ENCODE measurements at places on chromosomes 5 and 9.
A peak's percentile ranks its signal among the peaks of the same experiment; 100 is the strongest.

DNA sequence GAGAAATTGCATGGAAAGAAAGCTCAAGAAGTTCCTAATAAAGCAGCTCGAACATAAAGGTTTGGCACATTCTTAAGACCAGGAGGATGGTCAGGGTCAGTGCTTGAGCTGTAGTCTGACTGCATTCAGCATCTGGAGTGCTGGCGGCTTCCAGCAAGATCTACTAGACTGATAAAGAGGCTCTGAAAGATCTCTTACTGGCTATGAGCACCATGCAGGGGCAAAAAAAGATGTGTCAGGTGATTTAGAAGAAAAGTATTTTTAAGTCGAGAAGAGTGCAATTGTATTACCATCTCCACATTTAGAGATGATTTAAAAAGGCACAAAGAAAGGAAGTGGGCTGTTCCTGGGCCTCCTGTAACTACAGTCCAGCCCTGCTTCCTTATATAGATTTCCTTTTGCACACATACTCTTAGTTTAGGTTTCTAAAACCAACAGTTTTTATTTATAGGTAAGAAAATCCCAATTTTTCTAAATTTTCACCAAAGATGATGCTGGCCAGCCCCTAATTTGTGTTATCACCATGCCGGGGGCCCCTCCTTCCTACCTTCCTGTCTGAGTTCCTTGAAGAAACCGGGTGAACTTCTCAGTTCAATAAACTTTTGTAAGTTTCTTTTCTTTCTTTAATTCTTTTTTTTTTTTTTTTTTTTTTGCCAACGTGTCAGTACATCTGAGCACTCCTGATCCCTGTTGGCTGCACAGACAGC is 65.9 kb upstream of the PLPP1 start:
- H3K4me1 ChIP-seq, result peaks cover 16% of the 10 kb centered on the region
- H3K4me3 ChIP-seq, result no peak overlapping the region
- no peaks in the 10 kb centered on the region for H3K36me3 ChIP-seq
- no peaks in the 10 kb centered on the region for H3K27me3 ChIP-seq
- peak overlapping the region; percentile 89 for H3K27ac ChIP-seq
- DNase-seq, result no peak

DNA sequence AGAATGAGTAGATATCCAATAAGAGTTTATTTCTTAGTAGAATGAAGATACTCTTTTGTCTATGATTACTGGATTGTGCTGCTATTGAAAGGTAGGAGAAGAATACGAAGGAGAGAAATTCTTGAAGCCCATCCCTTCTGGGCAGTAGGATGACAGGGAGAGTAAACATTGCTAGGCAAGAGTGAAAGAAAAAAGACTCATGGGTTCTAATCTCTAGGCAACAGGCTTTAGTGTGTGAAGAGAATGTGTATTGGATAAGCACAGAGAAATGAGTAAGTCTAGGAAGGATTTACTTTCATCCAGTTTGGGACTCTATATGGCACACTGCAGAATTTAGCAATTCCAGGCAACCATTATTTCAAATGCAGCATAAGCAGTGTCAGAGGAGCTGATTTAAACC is 216.0 kb downstream of the GABRG2 start:
- H3K4me3 ChIP-seq, result no peak overlapping the region
- no peaks in the 10 kb centered on the region for H3K27me3 ChIP-seq
- H3K4me1 ChIP-seq, result no peaks in the 10 kb centered on the region
- DNase-seq, result no peak
- no peak overlapping the region for H3K27ac ChIP-seq

GRCh38 chr5:67143549-67143948 is 53.0 kb downstream of the CD180 start:
- H3K36me3 ChIP-seq, result peaks cover 3% of the 10 kb centered on the region
- H3K4me1 ChIP-seq, result peaks cover 3% of the 10 kb centered on the region
- no peak overlapping the region for H3K4me3 ChIP-seq
- DNase-seq, result no peak
- no peaks in the 10 kb centered on the region for H3K27me3 ChIP-seq

- no peaks in the 10 kb centered on the region for H3K27me3 ChIP-seq
- H3K4me3 ChIP-seq, result no peak overlapping the region
- H3K4me1 ChIP-seq, result no peaks in the 10 kb centered on the region
- peak; percentile 46 for DNase-seq
- H3K27ac ChIP-seq, result no peak overlapping the region
- no peaks in the 10 kb centered on the region for H3K36me3 ChIP-seq
Observed at GRCh38 chr9:26975728-26976707, 19.8 kb downstream of the IFT74 start.

GRCh38 chr9:6757132-6757455 is 679 bp upstream of the KDM4C start:
- peak overlapping the region; percentile 96 for H3K27ac ChIP-seq
- no peaks in the 10 kb centered on the region for H3K27me3 ChIP-seq
- H3K4me1 ChIP-seq, result peaks cover 2% of the 10 kb centered on the region
- peak; percentile 93 for DNase-seq
- peak overlapping the region; percentile 81 for H3K4me3 ChIP-seq
- no peaks in the 10 kb centered on the region for H3K36me3 ChIP-seq

GRCh38 chr9:117063721-117064471 is 351.0 kb downstream of the ASTN2 start:
- H3K4me3 ChIP-seq, result no peak overlapping the region
- H3K36me3 ChIP-seq, result no peaks in the 10 kb centered on the region
- H3K4me1 ChIP-seq, result no peaks in the 10 kb centered on the region
- H3K27ac ChIP-seq, result no peak overlapping the region
- DNase-seq, result no peak
- no peaks in the 10 kb centered on the region for H3K27me3 ChIP-seq

DNA sequence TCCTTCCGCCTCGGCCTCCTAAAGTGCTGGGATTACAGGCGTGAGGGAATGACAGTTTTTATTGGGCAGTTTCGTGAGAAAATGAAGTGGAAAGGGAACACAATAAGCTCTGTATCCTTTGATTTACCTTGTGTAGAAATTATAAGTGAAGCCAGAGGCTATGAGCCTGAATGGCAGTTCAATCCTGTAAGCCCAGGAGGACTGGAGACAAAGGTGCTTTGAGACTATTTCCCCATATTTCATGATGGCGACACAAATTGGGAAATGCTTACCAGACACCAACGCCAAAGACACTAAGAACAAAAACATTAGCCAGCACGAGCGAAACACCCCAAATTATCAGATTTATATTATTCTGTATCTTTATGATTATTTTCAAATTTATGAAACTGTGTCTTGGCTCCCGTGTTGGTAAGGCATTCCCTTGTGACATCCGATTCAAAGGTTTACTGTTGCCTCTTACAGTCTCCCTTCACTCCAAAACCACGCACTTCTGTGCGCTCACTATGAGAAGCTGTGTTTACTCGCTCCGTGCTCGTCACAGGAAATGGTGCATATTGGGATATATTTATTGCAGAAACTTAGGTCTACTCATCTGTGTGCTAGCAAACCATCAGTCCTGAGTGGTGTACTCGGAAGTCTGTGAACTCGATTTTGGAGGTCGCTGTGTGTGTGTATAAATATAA is 73.9 kb downstream of the SH3PXD2B start:
- H3K27me3 ChIP-seq, result no peaks in the 10 kb centered on the region
- H3K4me3 ChIP-seq, result no peak overlapping the region
- DNase-seq, result no peak
- peaks cover 2% of the 10 kb centered on the region for H3K4me1 ChIP-seq

- no peak for DNase-seq
- no peak overlapping the region for H3K27ac ChIP-seq
- no peak overlapping the region for H3K4me3 ChIP-seq
- no peaks in the 10 kb centered on the region for H3K36me3 ChIP-seq
Observed at GRCh38 chr9:8684978-8685708, 885.6 kb upstream of the DMAC1 start.

Data from small intestine (tissue), 16 donors.